CD4-positive, CD25-positive, alpha-beta regulatory T cell (primary cell): ENCODE measurements at places on chromosomes 13 and 19. TPM values are rescaled to one million over a fixed set of nuclear protein-coding genes. Genes with fewer than 3 reads are reported as not detected.

The LILRA1 gene
- polyA plus RNA-seq: 0.10 TPM

- no peak overlapping the region for H3K27ac ChIP-seq
- H3K4me3 ChIP-seq: no peak overlapping the region
- peaks cover 3% of the 10 kb centered on the region for H3K27me3 ChIP-seq
- no peaks in the 10 kb centered on the region for H3K36me3 ChIP-seq
- no peak for DNase-seq
Observed at GRCh38 chr13:30882996-30883766, 22.9 kb upstream of the MEDAG start.

DNA sequence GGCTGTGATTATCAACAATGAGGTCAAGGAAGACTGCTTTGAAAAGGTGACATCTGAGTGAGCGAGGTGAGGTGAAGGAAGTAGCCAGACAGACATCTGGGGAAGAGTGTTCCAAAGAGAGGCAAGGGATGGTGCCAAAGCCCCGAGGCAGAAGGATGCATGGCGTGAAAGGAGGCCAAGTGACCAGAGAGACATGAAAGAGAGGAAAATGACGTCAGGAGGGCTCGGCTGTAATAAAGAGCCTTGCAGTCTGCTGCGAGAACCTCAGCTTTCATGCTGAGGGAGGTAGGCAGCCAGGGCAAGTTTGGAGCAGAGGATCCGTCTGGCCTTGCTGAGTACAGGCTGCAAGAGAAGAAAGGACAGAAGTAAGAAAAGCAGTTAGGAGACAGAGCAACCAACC, 50.8 kb downstream of the FOXO1 start:
- no peaks in the 10 kb centered on the region for H3K36me3 ChIP-seq
- H3K4me3 ChIP-seq: peak overlapping the region; percentile 42
- peaks cover 100% of the 10 kb centered on the region for H3K4me1 ChIP-seq

- no peak overlapping the region for H3K27ac ChIP-seq
- peaks cover 2% of the 10 kb centered on the region for H3K4me1 ChIP-seq
- no peaks in the 10 kb centered on the region for H3K27me3 ChIP-seq
- no peak overlapping the region for H3K4me3 ChIP-seq
- peak; percentile 64 for DNase-seq
Observed at GRCh38 chr19:3343619-3344502, 22.5 kb upstream of the NFIC start.

DNA sequence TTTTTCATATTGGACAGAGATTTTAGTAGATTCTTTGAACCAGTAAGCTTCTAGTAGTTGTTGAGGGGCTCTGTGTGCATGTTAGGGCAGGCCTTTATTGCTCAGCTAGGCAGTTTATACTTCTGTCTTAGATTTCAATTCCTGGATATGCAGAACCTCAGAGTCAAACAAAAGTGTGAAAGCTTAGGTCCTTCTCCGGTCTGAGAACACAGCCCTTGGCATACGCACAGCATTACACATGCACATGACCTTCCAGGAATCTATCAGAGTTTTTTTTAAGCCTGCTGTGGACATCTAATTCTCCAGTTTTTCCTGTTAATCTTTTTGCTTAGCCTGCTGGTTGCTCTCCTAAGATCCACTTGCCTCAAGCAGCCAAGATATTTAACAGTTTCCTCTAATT, 77.9 kb upstream of the KL start:
- peaks cover 3% of the 10 kb centered on the region for H3K27me3 ChIP-seq
- no peak overlapping the region for H3K4me3 ChIP-seq
- no peak for DNase-seq

DNA sequence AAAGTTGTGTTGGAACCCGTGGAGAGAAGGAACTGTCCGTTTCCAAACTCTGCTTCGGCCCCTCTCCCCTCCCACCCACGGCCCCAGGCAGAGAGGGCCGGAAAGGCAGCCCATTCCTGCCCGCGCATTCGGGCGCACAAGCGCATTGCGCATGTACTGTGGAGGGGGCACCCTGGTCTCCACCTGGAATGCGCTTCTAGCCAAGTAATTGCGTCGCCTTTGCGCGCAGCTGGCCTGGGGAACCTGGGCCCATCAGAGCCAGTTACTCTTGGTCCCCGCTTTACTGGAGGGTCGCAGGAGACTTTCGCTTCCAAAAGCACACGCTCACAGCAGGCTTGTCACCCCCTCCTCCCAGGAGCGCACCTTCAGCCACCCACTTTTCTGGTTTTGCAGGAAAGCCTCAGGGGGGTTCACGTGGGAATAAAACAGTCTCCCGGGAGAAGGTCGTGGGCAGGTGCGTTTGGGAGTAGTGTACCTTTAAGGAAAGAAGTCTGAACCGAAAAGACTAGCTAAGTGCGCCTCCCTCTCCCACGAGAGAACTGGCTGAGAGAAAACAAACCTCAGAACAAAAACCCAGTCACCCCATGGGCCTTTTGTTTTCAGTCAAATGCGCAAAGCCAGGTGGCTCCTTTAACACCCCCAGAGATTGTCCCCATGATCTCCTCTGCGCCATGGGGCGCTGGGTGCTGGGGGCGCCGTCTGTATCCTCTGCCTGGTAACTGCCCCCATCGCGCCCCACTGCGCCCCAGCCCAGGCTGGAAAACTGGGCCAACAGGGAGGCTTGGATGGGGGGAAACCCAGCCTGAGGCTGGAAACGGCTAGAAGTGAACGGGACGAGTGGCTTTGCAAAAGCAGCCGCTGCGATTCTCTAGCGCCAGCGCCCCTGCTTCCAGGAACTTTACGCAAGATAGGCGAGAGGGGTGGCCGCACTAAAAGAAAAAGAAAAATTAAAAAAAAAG, 28.5 kb downstream of the GSX1 start:
- no peak for DNase-seq
- no peak overlapping the region for H3K4me3 ChIP-seq
- H3K27me3 ChIP-seq: peaks cover 15% of the 10 kb centered on the region

GRCh38 chr13:78198821-78199220, 280.2 kb upstream of the EDNRB start:
- no peak for DNase-seq
- H3K27me3 ChIP-seq: no peaks in the 10 kb centered on the region
- no peaks in the 10 kb centered on the region for H3K36me3 ChIP-seq
- no peaks in the 10 kb centered on the region for H3K4me1 ChIP-seq
- no peak overlapping the region for H3K27ac ChIP-seq

DNA sequence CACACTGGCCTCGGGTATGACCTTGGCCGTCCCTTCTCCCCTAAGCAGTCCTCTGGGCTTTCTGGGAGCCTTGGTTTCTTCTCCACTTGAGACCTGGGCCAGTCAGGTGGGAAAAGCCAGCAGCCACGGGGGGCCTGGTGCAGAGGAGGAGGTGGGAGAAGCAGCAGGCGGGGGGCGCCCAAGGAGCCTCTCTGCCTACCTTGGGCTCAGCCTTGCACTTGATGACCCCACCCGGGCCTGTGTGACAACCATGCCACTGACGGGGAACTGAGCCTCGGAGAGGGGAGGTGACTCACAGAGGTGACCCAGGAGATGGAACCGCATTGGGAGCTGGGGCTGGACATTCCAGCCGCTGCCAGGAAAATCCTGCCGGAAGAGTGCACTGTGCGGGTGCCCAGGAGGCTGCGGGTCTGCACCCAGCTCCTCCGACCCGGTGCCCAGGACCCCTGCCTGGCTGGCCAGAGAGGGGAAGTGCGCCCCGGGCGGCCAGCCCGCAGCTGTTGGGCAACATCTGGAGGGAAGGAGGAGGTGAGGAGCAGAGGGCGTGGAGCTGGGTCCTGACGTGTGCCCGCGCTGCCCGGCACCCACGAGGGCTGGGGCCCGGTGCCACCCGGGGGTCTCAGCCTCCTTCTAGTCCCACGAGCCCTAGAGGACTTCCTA, 23.4 kb upstream of the SLC7A10 start:
- DNase-seq: no peak
- H3K27me3 ChIP-seq: no peaks in the 10 kb centered on the region
- H3K27ac ChIP-seq: no peak overlapping the region
- H3K36me3 ChIP-seq: no peaks in the 10 kb centered on the region
- H3K4me1 ChIP-seq: no peaks in the 10 kb centered on the region
- no peak overlapping the region for H3K4me3 ChIP-seq

The ZNF616 gene
- polyA plus RNA-seq: 2.4 TPM

The STOML3 gene
- polyA plus RNA-seq: not detected

DNA sequence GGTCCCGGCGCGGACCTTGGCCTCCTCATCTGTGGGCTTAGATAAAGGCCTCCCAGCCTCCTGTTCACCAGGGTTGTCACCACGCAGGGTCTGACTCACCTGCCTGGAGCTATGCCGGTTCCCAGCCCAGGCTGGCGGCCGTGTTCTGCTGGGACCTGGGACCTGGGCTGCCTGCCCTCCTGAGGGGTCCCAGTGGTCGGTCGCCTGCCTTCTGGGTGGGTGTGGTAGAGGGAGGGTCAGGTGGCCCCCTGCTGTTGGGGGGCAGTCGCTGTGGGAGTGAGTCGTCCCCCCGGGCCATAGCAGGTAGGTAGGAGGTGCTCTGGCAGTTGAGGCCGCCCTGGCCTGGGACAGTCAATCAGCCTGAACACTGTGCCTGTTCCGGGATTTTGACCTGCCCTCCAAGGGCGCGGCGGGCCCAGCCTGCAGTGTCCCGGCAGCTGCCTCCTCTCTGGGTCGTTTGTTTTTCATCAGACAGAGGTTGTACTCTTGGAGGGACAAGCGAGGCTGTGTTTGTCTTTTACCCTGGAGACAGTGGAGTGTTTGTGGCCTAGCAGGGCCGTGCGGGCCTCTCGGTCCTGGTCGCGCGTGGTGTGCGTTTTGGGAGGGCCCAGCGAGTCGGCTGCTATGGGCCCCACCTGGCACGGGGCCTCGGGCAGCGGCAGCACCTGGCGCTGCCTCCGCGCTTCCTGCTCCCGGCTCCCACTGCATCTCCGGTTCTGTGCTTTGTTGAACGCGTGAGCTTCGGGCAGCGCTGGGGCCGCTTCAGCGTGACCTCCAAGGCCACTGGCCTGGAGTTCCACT, 2.6 kb downstream of the ADAT3 start:
- H3K36me3 ChIP-seq: peaks cover 1% of the 10 kb centered on the region
- no peak overlapping the region for H3K27ac ChIP-seq
- DNase-seq: no peak

- no peaks in the 10 kb centered on the region for H3K27me3 ChIP-seq
- H3K4me1 ChIP-seq: no peaks in the 10 kb centered on the region
- no peaks in the 10 kb centered on the region for H3K36me3 ChIP-seq
- no peak for DNase-seq
- H3K4me3 ChIP-seq: no peak overlapping the region
Observed at GRCh38 chr13:106234636-106235035, 300.8 kb downstream of the EFNB2 start.

- H3K36me3 ChIP-seq: peaks cover 4% of the 10 kb centered on the region
- H3K27me3 ChIP-seq: no peaks in the 10 kb centered on the region
- no peak for DNase-seq
- no peak overlapping the region for H3K4me3 ChIP-seq
Observed at GRCh38 chr19:4375164-4376027, 25.0 kb downstream of the SH3GL1 start.

DNA sequence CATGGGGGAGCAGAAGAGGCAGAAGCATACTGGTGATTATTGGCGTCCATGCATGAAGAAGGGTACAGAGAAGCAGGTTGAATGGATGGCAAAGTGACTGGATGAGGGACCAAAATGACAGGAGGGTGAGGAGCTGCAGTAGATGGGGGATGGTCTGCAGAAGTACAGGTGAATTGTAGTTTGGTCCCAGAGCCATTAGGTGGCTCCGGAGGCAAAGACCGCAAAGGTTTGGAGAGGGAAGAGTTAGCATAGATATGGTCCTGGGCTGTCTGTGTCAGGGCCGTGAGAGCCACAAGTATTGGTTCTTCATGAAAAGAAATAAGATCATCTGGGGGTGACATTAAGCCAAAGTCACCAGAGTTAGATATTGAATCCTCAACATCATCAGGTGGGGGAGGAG, 59.0 kb upstream of the ZNF726 start:
- no peak overlapping the region for H3K4me3 ChIP-seq
- H3K27me3 ChIP-seq: no peaks in the 10 kb centered on the region
- H3K4me1 ChIP-seq: no peaks in the 10 kb centered on the region
- DNase-seq: no peak
- H3K27ac ChIP-seq: no peak overlapping the region

DNA sequence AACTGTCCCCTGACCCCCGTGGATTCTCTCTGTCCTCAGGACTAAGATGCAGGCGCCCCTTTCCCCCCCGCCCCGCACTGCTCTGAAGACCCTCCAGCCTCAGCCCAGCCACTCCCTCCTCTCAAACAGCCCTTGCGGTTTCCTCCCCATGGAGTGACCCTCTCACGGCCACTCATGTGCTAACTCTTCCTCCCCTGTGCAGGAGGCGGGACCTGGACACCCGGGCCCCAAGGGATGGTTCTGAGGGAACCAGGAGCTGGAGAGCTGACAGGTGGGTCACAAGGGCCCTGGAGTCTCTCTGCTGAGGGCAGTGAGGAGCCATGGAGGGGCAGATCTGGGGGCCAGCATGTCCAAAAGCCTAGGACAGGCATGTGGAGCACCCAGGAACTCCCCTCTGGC, 1.9 kb downstream of the ISOC2 start:
- H3K27ac ChIP-seq: no peak overlapping the region
- H3K27me3 ChIP-seq: no peaks in the 10 kb centered on the region
- no peaks in the 10 kb centered on the region for H3K36me3 ChIP-seq
- peaks cover 18% of the 10 kb centered on the region for H3K4me1 ChIP-seq
- no peak for DNase-seq
- no peak overlapping the region for H3K4me3 ChIP-seq

DNA sequence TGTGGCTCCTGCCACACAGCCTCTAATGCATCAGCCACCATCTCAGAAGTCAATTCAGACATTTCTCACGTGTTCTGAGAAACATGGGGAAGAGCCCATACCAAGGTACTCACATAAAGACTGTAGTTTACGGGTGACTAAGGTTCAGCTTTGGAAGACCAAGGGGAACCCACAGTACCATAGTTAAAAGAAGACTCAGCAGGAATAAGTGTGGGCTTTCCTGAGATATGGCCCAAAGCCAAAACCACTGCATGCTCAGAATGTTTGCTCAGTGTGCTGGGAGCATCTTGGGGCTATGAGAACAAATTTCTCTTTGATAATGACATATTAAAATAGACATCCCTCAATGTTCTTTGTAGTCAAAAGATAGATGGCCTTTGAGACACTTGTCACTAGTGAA, 283.8 kb downstream of the DCT start:
- no peak overlapping the region for H3K4me3 ChIP-seq
- no peaks in the 10 kb centered on the region for H3K36me3 ChIP-seq
- DNase-seq: no peak
- no peak overlapping the region for H3K27ac ChIP-seq

- no peak for DNase-seq
- H3K27me3 ChIP-seq: no peaks in the 10 kb centered on the region
- H3K36me3 ChIP-seq: peaks cover 52% of the 10 kb centered on the region
- no peak overlapping the region for H3K27ac ChIP-seq
- H3K4me3 ChIP-seq: no peak overlapping the region
Observed at GRCh38 chr19:4267901-4268815, 10.9 kb upstream of the SHD start.

DNA sequence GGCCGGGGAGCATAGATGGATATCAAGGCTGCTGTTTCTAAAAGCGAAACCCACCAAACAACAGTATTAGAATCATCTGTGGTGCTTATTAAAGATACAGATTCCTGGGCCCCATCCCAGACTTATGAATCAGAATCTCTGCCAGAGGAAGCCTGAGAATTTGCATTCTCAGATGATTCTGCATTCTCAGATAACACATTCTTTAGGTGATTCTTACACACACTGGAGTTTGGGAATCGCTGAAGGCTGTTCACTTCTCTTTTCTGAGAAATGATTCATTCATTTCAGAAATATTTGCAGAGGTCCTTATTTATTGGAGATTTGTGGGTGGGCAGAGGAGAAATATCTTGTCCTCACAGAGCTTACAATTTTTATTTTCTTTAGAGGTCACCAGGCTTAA, 24.4 kb downstream of the ALOX5AP start:
- no peak overlapping the region for H3K4me3 ChIP-seq
- DNase-seq: no peak
- no peak overlapping the region for H3K27ac ChIP-seq
- peaks cover 60% of the 10 kb centered on the region for H3K36me3 ChIP-seq
